ENCODE measurements at places on chromosomes 3 and 15.

- no peak for DNase-seq
Measured at GRCh38 chr3:162525066-162525742, 1028.6 kb downstream of the OTOL1 start.

- DNase-seq: no peak
Measured at GRCh38 chr15:100932676-100933348, 13.7 kb downstream of the LRRK1 start.

- DNase-seq: no peak
Measured at GRCh38 chr3:15572138-15572537, 29.2 kb downstream of the HACL1 start.

DNA sequence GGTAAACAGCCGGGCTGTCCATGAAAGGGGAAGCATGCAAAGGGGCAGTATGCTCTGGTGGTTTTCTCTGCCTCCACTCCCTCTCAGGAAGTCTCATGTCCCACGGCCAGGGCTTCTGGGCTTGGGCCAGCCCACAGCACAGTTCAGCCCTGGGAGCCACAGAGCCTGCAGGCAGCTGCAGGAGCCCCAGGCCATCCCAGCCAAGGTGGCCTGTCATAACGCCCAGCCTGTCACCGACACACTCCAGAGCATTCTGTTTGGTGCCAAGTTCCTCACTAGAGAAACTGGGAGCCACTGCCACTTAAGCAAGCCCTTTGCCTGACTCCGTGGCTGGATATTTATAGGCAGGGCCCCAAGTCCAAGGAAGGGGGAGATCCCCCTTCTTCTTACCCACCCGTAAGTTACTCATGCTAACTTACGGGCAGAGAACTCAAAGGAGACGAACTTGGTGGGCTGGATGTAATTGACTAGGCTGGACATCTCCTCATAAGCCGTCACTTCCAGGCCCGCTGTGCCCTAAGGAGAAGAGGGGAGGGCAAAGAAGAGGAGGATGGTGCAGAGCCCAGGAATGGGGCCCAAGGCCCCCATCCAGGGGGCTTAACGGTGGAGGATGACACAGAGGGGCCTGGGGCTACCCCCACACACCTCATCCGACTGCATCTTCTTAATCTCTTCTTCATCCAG lies 11.7 kb downstream of the PLCB2 start:
- DNase-seq: no peak

DNA sequence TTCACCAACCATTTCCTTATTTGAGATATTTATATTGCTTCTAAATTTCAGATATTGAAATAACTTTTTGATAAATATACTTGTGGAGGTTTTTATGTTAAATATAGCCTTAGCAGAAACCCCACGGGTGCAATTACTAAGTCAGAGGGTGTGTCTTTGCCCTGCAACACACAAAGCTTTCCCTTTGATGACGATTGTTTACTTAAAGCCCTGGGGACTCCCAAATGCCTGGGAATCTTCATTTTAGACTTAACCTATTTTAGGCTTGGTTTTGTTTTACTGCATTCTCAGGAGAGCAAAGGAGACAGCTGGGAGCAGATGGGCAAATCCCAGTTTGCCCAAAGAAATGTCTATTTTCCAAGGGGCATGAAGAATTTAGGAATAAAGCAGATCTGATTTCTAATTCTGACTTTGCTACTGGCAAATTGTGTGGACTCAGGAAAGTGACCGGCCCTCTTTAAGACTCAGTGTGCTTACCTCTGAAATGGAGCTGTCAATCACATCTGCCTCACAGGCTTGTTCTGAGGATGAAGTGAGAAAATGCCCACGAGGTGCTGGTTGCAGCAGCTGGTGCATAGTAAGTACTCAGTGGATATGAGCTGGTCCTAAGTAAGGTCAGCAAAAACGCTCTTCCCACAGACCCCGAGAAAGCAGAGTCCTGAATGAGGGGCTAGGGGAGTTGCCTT lies 49.3 kb upstream of the CA12 start:
- DNase-seq: no peak

DNA sequence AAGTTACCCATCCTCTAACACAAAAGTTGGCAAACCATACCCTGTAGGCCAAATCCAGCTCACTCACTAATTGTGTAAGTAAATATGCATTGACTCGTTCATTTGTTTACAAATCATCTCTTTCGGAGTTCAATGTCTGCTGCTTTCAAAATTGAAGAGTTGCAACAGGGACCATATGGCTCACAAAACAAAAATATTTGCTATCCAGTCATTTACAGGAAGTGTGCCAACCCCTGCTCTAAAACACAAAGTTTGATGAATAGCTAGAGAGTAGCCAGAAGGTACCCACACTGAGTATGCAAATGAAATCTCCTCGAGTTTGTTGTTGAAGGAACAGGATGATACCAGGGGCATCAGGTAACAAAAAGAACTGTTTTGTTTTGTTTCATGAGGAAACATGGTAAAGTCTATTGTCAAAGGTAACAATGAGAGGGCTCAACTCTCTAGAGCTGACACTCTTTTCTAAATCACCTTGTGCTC lies 236.2 kb upstream of the THBS1 start:
- no peak for DNase-seq

DNA sequence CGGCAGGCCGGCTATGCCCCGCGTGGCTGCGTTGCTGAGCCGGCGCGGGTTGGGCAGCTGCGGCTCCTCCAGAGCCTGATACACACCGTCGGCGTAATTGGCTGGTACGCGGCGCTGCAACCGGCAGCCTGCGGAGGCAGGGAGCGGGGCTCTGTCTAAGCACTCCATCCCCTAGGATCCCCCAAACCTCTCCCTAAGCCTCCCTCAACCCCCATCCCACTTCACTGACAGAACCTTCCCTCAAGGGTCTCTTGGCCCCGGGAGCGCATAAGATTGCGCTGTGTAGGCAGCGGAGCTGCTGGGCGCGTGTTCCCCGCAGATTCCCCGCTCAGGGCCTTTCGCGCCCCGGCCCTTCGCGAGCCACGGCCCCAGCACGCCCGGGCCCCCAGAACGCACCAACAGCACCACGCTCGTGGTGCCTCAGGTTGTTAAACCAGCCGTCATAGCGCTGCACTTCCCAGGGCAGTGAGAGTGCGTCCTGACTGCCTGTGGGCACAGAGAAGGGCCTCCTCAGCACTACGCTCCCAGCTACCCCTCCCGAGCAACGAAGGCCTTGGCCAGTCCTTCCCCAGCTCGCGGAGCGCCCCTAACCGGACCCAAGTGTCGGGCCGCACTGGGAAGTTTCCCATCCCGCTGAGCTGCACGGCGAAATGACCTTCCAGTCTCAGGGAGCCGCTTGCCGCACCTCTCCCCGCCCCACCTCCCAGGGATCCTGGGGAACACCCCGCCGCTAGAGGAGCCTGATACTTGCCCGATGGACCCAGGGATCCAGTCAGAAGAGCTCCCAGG lies 1.2 kb downstream of the DUOX2 start:
- DNase-seq: no peak

GRCh38 chr15:78762985-78763795 lies 48.1 kb downstream of the ADAMTS7 start:
- DNase-seq: no peak

DNA sequence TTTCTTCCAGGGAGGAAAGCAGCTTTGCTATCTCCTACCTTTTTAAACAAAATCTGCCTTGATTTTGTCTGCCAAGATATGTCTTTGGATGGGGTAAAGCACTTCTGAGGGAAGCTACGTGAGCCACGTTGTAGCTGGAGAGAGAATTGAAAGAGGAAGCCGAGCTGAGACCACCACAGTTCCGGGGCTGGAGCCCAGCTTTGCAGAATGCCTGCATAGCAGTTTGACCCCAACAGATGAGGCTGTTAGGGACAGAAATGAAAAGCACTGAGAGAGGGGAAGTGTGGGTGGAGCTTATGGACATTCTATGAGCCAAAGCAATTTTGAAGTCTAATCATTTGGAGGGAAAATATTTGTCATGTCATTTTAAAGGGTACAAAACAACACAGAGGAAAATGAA lies 45.4 kb downstream of the LIPC start:
- peak; percentile 42 for DNase-seq

DNA sequence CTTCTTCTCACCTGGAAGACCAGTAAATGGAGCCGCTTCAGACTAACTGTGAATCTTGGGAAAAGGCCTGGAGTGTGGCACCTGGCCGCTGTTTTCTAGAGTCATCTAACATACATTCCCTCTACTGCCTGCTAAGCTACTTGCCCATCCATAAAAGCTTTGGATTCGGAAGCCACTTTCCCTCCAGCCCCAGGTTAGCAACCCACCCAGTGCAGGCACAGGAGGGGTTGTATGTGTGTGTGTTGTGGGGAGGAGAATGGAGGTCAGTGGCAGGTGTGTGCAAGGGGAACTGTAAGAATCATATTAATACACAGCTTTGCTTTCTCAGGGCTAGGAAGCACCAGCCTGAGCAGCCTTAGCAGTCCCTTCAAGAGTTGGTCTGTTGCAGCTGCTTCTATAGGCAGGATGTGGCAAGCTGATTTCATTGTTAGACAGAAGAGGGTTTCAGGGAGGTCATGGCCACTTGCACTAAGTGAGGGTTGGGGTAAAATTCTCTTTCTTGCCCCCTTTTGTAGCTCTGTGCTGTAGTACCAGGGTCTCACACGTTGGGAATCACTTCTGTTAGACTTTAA lies 8.9 kb downstream of the NSUN3 start:
- DNase-seq: no peak

GRCh38 chr3:188605905-188606304 lies 451.9 kb downstream of the LPP start:
- DNase-seq: no peak

DNA sequence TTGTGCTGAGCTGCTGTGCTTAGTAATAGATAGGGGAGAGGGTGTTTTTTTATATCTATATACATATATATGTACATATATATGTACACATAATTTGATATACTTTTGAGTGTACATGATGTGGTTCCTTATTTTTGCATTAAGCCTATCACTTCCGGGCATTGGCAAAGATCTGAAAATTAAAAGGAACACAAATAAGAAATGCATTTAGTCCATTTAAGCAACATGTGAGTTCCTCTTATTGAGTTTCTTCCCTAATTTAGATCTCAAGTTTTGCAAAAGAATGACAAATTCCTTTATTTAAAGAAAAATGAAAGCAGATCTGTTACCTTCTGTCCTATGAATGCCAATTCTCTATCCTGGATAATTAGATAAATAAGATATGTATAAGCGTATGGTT lies 435.1 kb downstream of the LPP start:
- DNase-seq: no peak

DNA sequence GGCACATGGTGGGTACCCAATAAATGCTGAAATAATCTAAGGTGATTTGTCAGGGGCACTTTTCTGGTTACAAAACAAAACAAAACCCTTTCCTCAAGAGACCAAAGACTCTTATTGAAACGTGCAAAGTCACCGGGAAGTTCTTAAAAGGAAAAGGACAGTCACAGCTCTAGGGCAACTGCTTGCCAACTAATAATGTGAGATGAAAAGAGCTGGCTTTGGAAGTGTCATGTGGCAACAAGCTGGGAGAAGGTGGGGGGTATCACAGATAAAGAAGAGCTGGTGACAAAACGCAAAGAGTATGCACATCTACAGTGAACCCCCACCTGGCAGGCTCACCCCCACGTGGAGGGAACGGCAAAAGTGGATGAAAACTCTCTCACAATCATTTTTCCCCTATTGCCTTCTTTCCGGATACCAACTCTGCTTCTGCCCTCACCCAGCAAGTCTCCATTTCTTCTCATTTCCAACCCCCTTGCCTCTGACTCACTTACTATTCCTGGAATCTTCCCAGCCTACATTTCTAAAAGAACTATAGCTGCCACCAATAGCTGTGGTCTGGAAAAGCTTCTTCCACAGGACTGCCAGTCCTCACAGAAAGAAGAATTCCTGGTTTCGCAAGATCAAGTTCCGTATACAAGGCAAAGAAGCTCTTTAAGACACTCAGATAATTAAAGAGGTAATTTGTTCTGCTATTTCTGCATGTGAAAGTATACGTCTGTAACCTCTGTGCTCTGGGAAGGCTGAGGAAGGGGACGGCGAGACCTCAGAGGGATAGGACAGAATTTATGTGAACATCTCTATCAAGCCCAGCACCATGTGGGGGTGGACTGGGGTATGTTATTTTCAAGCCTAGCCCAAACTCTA lies 21.8 kb upstream of the ANPEP start:
- DNase-seq: no peak

DNA sequence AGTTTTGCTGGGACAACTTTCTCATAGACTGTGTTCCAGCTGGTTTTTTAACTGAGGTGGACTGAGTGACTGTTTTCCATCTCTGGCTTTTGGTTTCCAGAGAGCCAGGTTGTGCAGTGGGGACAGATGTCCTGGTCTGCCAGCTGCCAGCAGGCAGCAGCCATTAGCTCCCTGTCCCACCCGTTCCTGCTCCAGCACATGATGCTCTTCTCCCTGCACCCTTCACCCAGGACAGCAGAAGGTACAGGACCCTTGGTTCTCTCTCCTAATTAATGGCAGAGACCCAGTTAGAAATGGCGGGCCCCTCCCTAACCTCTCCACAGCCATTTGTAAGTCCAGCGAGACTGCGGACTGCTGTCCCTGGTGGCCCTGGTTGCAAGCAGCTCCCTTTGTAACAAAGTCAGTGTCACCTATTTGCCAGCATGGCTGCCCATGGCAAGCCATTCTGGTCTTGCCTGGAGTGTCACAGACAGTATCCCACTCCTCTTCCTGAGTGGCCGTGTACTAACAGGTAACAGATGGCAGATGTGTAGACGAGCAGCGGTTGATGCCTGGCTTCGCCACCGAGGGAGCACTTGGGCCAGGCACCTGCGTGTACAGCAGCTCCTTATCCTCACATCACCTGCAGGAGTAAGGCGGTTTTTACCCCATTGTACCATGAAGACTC lies 148.3 kb downstream of the DNAJB8 start:
- no peak for DNase-seq

DNA sequence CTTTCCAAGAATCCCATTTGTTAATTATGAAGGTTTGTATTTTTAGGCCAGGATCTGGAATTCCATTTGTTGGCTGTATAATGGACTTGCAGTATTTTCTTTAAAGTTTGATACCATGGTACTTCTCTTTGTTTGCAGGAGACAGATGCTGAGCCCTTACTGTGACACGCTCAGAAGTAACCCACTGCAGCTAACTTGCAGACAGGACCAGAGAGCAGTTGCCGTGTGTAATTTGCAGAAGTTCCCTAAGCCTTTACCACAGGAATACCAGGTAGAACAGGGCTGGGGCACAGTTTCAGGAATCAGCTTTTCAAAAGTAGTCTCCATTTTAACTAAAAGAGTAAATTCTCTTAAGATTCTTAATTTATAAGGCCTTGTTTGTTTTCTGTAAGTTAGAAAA lies 59.1 kb downstream of the LMLN start:
- no peak for DNase-seq

- DNase-seq: no peak
Measured at GRCh38 chr3:87336761-87337160, 60.4 kb upstream of the POU1F1 start.

- no peak for DNase-seq
Measured at GRCh38 chr15:97866959-97867358, 93.5 kb upstream of the ARRDC4 start.

DNA sequence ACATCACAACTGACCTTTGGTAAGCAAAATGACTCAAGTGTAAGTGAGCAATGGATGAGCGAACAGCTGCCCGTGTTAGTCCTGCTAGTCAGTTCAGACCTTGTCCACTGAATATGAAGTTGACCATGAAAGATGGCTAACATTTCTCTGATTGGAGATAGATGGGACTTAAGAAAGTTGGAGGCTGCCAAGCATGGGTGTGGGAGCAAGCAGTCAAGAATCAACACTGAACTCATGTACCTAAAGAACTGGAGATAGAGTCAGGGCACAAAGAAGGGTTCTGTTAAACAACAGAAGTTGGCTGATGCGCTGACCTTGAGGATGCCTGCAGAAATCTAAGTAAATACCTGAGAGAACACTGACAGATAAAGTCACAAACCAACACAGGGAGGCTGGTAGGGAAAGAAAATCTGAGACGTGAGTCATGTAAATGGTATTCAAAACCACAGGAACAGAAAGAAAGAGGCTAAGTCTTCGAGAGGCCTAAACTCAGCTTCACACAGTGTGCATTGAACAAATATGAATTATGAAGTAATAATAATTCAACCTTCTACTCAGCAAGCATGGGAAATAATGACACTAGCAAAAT lies 30.7 kb upstream of the ANPEP start:
- no peak for DNase-seq
